ENCODE measurements at places on chromosomes 12 and 14.

DNA sequence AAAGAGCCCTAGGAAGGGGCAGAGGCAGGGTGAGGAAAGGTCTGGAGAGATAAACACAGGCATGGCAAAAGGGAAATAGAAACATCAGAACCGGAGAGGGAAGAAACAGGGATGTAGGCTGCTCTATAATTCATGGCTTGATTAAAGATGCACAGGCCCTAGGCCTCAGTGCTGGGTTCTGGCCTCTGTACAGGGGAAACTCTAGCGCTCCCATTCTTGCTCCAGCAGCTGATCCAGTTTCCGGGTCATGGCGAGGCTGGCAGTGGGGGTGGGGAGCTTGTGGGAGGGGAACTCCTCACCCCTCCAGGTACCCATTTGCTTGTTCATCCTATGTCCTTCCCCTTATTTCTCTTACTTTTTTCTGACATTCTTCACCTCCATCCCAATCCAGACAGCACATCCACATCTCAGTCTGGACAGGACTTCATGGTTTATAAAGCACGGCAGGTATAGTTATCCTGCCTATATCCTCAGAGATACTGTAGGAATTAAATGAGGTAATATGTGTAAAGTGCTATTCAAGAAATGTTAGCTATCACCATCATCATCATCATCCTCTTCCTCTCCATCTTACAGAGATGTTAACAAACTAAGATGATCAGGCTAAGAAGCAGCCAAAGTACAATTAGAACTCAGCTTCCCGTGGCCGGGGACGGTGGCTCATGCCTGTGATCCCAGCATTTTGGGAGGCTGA lies 8.0 kb upstream of the GPR84 start:
- DNase-seq = no peak

- DNase-seq = no peak
Observed at GRCh38 chr12:86741531-86741930, 485.3 kb upstream of the MGAT4C start.

GRCh38 chr12:118164798-118165486 lies 29.0 kb downstream of the PEBP1 start:
- DNase-seq = no peak

DNA sequence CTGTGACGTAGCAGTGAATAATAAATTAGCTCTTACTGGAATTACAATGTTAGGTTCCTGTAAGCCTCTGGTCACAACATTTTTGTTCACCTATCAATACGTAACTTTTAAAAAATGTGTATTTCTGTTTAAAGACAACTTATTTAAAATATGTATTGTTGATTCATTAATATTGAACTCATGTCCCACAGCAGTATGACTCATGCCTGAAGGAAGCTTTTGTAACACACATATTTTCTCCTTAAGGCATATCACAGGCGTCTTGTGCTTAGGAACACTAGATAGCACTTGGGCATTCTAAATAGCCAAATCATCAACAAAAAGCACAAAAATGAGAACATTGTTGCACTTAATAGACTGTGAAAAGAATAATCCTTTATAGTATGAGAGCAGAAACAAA lies 92.5 kb downstream of the GPHN start:
- DNase-seq = no peak

DNA sequence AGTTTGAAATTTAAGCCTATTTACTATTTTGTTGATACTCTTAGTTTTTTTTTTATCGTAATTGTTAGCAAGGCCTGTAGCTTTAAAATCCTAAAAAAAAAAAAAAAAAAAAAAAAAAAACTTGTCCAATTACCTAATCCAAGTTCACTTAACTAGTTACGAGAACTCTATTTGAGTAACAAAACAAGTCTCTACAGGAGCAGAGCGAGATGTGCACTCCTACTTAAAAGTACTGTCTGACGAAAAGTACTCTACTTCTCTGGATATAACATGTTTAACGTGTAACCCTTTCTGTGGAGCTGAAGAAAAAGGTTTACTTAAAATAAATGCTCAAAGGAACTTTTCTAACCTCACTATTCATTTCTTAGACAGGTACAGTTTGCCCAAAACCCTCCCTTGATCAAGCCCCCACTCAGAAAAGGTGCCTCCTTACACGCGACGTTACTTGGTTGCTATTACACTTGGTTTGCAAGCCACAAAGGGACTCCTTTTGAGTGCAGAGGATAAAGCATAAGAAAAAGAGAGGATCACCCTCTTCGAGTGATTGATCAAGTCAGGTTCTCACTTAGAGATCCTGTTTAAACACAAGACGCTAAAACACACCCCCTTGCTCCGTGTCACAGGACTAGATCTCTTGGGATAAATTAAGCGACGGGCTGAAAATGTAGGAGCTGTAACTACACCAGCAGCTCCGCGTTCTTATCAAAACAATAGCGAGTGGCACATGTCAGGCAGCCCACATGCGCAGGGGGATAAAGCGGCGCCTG lies 2.2 kb downstream of the BAZ1A start:
- DNase-seq = no peak

- DNase-seq = no peak
Observed at GRCh38 chr12:79162147-79162772, 297.7 kb downstream of the SYT1 start.

- DNase-seq = no peak
Observed at GRCh38 chr14:53273671-53274072, 120.5 kb upstream of the DDHD1 start.
